ENCODE measurements at places on chromosomes 16 and 17. TPM values are rescaled to one million over a fixed set of nuclear protein-coding genes. Genes with fewer than 3 reads are reported as not detected.

RBFOX1 gene
- not detected for total RNA-seq

PGS1 gene
- 52.7 TPM for total RNA-seq

TGFB1I1 gene
- total RNA-seq, result 112 TPM

CCL8 gene
- not detected for total RNA-seq

IL21R gene
- total RNA-seq, result 0.34 TPM

CCDC78 gene
- total RNA-seq, result 3.1 TPM

FAM20A gene
- not detected for total RNA-seq

CD300LB gene
- not detected for total RNA-seq

LRRC37A gene
- 3.5 TPM for total RNA-seq

KCNH4 gene
- not detected for total RNA-seq

EVPL gene
- not detected for total RNA-seq

MAP2K4 gene
- total RNA-seq, result 28.5 TPM

FZD2 gene
- total RNA-seq, result 203 TPM

OR4D1 gene
- total RNA-seq, result 0.11 TPM

CLDN6 gene
- not detected for total RNA-seq

PRDM7 gene
- total RNA-seq, result not detected

CLEC19A gene
- not detected for total RNA-seq

KRT9 gene
- total RNA-seq, result not detected

PSKH1 gene
- total RNA-seq, result 45.5 TPM

SEPTIN12 gene
- not detected for total RNA-seq

RNF157 gene
- total RNA-seq, result 0.99 TPM

TEX14 gene
- 0.13 TPM for total RNA-seq

KRTAP1-1 gene
- not detected for total RNA-seq

MAP2K3 gene
- 33.1 TPM for total RNA-seq

KRT40 gene
- not detected for total RNA-seq

DNAAF8 gene
- 1.2 TPM for total RNA-seq

MPV17L gene
- 1.3 TPM for total RNA-seq

LHX1 gene
- total RNA-seq, result not detected

TNP2 gene
- total RNA-seq, result not detected

GRB7 gene
- 1.2 TPM for total RNA-seq

FOXJ1 gene
- total RNA-seq, result 0.13 TPM

C17orf58 gene
- total RNA-seq, result 12.2 TPM

CMTM2 gene
- total RNA-seq, result not detected

HEXIM1 gene
- 42.0 TPM for total RNA-seq

PLEKHM1 gene
- 41.0 TPM for total RNA-seq

OTOA gene
- total RNA-seq, result not detected

SPNS3 gene
- not detected for total RNA-seq

RGS9 gene
- 4.0 TPM for total RNA-seq

CCDC200 gene
- total RNA-seq, result not detected

CIITA gene
- not detected for total RNA-seq

PPM1E gene
- 1.7 TPM for total RNA-seq

ZNF500 gene
- 22.8 TPM for total RNA-seq

CMTM1 gene
- 7.8 TPM for total RNA-seq

AURKB gene
- 13.3 TPM for total RNA-seq

MXRA7 gene
- 187 TPM for total RNA-seq

MYH13 gene
- total RNA-seq, result not detected

PDIA2 gene
- total RNA-seq, result not detected

ELMO3 gene
- total RNA-seq, result 1.7 TPM

TOB1 gene
- 40.1 TPM for total RNA-seq

TMC7 gene
- 1.2 TPM for total RNA-seq

TM4SF5 gene
- not detected for total RNA-seq

SMPD3 gene
- total RNA-seq, result not detected

Data from osteocyte (in vitro differentiated cells).